Spinal cord (tissue), 10 donors: ENCODE measurements at places on chromosomes 5 and 9.

- peak; percentile 24 for DNase-seq
Observed at GRCh38 chr9:77750981-77751340, 102.8 kb upstream of the GNA14 start.

DNA sequence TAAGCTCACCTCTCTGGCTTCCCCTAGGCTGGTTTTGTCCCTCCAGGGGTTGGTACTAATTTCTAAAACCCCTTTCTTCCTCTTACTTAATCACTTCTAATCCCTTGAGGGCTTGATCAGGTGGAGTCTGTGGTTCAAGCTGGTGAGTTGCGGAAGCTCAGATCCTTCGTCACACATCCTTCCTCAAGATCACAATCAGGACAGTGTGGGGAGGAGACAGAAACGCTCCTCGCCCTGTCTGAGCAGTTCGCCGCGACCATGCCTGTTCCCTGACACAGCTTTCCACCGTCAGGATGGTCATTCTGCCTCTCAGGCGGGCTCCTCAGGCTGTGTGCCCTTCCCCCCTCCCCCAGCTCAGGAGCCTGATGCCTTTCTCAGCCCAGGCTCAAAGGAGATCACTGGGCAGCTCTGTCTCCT, 24.3 kb downstream of the CPLX2 start:
- no peak for DNase-seq

- DNase-seq, result no peak
Observed at GRCh38 chr5:55959208-55959607, 35.6 kb downstream of the IL6ST start.

DNA sequence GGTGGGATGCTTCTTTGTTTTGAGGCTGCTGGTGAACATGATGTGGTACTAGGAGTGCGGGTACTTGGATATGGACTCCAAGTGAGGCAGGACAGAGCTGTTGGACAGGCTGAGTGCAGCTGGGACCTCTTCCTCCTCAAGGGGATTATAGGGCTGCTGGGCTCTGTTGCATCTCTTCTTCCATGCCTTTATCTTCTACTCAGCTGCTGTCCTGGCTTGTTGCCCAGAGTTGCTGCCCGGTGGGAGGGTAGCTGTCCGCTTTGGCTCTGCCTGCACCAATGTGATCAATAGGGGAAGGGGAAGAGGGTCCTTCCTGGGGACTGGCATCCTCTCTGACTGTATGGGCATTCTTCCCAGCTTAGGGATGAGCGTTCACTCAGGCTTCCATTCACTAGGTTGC, 1217.9 kb upstream of the ACO1 start:
- DNase-seq, result no peak

- no peak for DNase-seq
Observed at GRCh38 chr5:139100825-139101224, 97.3 kb downstream of the SIL1 start.

DNA sequence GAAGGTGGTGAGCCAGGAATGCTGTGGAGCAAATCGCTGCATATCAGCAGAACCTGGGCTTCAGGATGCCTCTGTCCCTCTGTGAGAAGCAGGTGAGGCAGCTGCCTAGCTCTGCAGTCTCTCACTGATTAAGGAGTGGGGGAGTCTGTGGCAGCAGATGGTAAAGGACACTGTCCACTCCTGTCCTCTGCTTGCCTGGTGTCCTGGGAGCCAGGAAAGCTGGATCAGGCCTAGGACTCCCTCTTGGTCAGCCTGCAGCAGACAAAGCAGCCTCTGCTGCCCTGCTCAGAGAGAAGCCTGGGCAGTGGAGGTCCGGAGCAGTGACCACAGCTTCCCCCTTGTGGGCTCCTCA, 214.7 kb downstream of the HSPA4 start:
- no peak for DNase-seq

- no peak for DNase-seq
Observed at GRCh38 chr5:115605436-115605835, 3.2 kb upstream of the TICAM2 start.

- no peak for DNase-seq
Observed at GRCh38 chr9:89498852-89499480, 1.1 kb upstream of the SEMA4D start.

DNA sequence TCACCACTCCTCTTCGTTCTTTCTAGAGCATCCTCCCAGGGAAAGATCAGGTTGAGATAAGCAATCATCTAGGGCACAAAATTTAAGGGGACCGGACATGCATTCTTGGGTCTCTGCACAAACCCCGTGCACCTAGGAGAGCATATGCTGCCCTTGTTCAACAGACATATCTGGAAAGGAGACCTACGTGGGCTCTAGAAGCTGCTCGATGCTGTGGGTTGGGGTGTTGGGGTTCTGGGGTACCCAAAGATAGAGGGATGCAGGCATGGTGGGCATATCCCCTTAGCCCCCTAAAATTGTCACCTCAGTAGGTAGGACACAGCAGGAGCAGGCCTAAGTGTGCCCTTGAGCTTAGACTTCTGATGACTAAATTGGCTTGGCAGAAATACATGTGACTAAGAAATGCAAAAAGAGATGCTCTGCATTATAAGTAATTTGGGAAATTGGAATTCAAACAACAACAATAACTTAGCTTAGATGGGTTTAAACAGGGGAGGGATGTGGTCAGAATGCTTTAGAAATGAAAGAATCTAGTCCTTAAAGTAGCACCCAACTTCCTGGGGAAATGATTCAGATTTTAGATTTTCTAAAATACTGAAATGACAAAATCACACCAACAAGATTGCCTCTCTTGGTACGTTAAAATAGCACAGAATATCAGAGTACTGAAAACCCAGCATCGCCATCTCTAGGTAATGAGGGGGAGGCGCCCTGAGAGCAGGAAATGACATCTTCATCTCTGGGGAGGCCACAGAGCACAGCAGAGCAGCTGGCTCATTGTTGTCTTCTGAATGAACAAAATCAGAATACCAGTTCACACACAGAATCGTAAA, 172.3 kb downstream of the GNA14 start:
- no peak for DNase-seq
